ENCODE measurements at places on chromosomes 6 and 20.
A peak's percentile ranks its signal among the peaks of the same experiment; 100 is the strongest.

DNA sequence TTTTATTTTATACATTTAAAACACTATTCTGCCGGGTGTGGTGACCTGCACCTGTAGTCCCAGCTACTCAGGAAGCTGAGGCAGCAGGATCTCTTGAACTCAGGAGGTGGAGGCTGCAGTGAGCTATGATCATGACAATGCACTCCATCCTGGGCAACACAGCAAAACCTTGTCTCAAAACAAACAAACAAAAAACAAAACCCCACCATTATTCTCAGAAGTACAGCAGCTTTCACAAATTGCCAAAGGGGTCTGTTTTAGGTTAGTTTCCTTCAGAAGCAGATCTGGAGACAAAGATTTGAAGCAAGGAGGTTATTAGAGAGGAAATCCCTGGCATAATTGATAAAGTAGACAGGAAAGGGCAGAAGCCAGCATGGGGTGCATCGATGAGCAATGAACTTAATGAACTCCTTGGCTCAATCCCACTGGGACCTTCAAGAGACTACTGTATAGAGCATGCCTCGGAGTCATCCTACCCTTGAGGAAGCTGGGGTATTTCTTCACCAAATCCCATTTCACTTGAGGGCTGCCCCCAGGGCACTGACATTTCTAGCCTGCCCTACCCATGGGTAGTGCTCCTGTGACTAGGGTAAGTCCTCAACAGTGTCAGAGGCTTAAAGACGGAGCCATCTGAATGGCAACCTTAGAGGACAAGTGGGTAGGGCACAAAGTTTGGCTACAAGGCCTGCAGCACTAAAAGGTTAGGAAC is 43.2 kb upstream of the DDR1 start:
- no peaks in the 10 kb centered on the region for H3K4me1 ChIP-seq
- H3K27me3 ChIP-seq, result no peaks in the 10 kb centered on the region
- H3K4me3 ChIP-seq, result no peak overlapping the region
- DNase-seq, result no peak

GRCh38 chr20:63191400-63191799 is 24.5 kb downstream of the YTHDF1 start:
- H3K36me3 ChIP-seq, result peaks cover 12% of the 10 kb centered on the region
- H3K4me3 ChIP-seq, result no peak overlapping the region
- H3K27ac ChIP-seq, result no peak overlapping the region
- H3K4me1 ChIP-seq, result peaks cover 17% of the 10 kb centered on the region
- H3K27me3 ChIP-seq, result no peaks in the 10 kb centered on the region

- H3K4me3 ChIP-seq, result no peak overlapping the region
- no peak overlapping the region for H3K27ac ChIP-seq
- DNase-seq, result no peak
- H3K27me3 ChIP-seq, result no peaks in the 10 kb centered on the region
Observed at GRCh38 chr6:131555992-131556391, 17.0 kb upstream of the ARG1 start.

DNA sequence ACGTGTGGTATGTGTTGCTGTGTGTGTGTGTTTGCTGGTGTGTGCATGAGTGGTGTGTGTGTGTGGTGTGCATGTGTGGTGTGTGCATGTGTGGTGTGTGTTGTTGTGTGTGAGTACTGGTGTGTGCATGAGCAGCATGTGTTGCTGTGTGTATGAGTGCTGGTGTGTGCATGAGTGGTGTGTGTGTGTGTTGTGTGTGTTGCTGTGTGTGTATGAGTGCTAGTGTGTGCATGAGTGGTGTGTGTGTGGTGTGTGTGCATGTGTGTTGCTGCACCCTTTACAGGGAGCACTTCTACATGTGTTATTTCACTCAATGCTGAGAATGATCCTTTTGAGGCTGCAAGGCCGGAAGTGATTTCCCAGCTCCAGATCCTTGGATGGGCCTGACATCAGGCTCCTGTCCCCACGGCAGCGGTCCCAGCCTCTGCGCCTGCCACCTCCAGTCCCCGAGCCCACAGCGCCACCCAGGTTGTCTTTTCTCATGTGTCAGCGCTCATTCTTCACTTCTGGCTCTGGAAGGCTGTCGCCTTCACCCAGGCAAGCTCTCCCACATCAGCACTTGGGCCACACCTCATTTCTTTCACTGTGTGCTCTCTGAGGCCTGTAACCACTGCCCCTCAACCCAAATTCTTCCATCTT is 2.6 kb downstream of the NPEPL1 start:
- peaks cover 11% of the 10 kb centered on the region for H3K36me3 ChIP-seq
- no peak overlapping the region for H3K27ac ChIP-seq
- no peaks in the 10 kb centered on the region for H3K27me3 ChIP-seq
- no peak for DNase-seq
- peaks cover 17% of the 10 kb centered on the region for H3K4me1 ChIP-seq
- H3K4me3 ChIP-seq, result no peak overlapping the region

GRCh38 chr6:13116155-13116554 is 212.2 kb downstream of the TBC1D7 start:
- H3K36me3 ChIP-seq, result no peaks in the 10 kb centered on the region
- peaks cover 80% of the 10 kb centered on the region for H3K27me3 ChIP-seq
- no peak overlapping the region for H3K27ac ChIP-seq
- DNase-seq, result no peak

- H3K27ac ChIP-seq, result peak overlapping the region; percentile 96
- H3K36me3 ChIP-seq, result no peaks in the 10 kb centered on the region
- peaks cover 70% of the 10 kb centered on the region for H3K4me1 ChIP-seq
- peak; percentile 95 for DNase-seq
Observed at GRCh38 chr20:7856756-7857155, 83.5 kb downstream of the HAO1 start.

- H3K27me3 ChIP-seq, result no peaks in the 10 kb centered on the region
- DNase-seq, result no peak
- H3K36me3 ChIP-seq, result no peaks in the 10 kb centered on the region
- H3K4me1 ChIP-seq, result peaks cover 21% of the 10 kb centered on the region
- H3K4me3 ChIP-seq, result no peak overlapping the region
Observed at GRCh38 chr20:62378215-62378614, 8.7 kb upstream of the RPS21 start.

- H3K27ac ChIP-seq, result no peak overlapping the region
- no peaks in the 10 kb centered on the region for H3K4me1 ChIP-seq
- no peak for DNase-seq
- no peak overlapping the region for H3K4me3 ChIP-seq
- H3K27me3 ChIP-seq, result no peaks in the 10 kb centered on the region
Observed at GRCh38 chr6:85390105-85390728, 59.7 kb upstream of the NT5E start.

DNA sequence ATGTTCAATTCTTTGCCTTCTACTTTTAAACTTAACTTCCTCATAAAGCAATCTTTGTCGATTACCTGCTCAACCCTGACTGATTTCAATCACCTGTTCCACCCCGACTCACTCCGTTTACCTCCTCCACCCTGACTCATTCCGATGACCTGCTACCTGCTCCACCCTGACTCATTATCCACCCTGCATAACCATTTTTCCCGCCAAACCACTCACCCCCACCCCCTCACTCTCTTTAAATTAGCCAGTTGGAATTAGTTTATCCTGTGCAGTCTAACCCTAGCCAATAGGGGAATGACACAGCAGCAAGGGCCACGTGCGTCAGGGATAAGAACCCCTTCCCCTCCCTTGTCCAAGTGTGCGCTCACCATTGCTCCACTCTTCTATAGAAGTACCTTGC is 56.7 kb upstream of the MRAP2 start:
- H3K27ac ChIP-seq, result peak overlapping the region; percentile 7
- no peaks in the 10 kb centered on the region for H3K36me3 ChIP-seq
- DNase-seq, result peak; percentile 59
- H3K4me3 ChIP-seq, result no peak overlapping the region
- no peaks in the 10 kb centered on the region for H3K27me3 ChIP-seq

- no peak overlapping the region for H3K27ac ChIP-seq
- peak; percentile 12 for DNase-seq
- no peaks in the 10 kb centered on the region for H3K36me3 ChIP-seq
- H3K4me3 ChIP-seq, result no peak overlapping the region
- H3K27me3 ChIP-seq, result no peaks in the 10 kb centered on the region
Observed at GRCh38 chr6:76697585-76697984, 625.1 kb upstream of the IMPG1 start.

DNA sequence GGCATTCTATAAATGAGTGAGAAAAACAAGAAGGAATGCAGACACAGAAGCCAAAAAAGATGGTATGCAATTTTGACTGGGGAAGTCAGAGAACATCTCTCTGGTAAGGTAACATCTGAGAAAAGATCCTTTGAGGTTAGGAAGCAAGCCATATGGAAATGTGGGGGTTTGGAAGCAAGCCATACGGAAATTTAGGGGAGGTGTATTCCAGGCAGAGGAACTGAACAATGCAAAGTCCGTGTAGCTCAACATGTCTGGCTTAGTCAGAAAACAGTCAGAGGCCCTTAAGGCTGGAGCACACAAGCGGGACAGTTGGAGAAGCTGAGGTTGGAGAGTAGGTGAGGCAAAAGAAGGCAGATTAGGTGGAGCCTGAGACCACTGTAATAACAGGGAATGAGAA is 35.3 kb downstream of the RALGAPA2 start:
- no peak overlapping the region for H3K27ac ChIP-seq
- no peaks in the 10 kb centered on the region for H3K36me3 ChIP-seq
- no peaks in the 10 kb centered on the region for H3K27me3 ChIP-seq
- H3K4me1 ChIP-seq, result no peaks in the 10 kb centered on the region

DNA sequence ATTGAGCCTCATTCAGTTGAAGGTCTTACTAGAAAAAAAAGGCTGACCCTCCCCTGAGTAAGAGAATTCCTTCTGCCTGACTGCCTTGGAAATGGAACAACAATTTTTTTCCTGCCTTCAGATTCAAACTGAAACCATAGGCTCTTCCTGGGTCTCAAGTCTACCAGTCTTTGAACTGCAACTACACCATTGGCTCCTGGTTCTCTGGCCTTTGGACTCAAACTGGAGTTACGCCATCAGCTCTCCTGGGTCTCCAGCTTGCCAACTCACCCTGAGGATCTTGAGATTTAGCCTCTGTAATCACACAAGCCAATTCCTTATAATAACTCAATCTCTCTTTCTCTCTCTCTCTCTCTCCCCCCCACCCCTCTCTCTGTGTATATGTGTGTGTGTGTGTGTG is 36.0 kb upstream of the SNX9 start:
- H3K27me3 ChIP-seq, result no peaks in the 10 kb centered on the region
- no peak for DNase-seq
- H3K36me3 ChIP-seq, result no peaks in the 10 kb centered on the region
- H3K27ac ChIP-seq, result no peak overlapping the region

- H3K4me3 ChIP-seq, result no peak overlapping the region
- no peak overlapping the region for H3K27ac ChIP-seq
- H3K36me3 ChIP-seq, result no peaks in the 10 kb centered on the region
- H3K27me3 ChIP-seq, result no peaks in the 10 kb centered on the region
Observed at GRCh38 chr6:53635322-53635721, 30.2 kb downstream of the KLHL31 start.

DNA sequence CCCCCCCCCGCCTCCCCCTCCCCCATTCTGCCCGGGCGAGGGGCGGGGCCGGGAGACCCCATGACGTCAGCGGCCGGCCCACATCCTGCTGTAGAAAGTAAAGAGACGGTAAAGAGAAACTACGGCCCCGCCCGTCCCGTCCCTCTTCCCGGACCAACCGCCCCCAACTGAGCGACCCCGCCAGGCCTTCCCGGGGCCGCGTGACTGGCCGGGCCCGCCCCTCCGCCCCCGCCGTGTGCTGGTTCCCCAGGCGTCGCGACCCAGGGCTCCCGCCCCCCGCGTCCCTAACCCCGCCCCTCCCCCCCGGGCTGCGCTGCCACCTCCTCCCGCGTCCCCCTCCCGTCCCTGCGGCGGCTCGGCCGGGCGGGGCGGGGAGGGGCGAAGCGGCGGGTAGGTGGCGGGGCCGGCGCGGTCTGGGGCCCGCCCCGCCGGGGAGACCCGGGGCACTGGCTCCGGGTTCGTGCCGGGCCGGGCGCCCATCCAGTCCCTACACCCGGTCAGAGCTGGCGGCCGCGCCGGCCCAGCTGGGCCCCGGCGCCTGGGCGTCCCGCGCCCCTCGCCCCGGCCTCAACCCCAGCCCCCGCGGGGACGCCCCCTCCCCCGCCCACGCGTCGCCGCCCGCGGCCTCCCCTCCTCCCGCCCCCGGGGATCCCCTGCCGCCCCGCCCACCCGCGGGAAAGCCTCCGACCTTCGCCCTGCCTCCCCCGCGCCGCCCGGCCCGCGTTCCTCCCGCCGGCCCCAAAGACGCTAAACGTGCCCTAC is 655 bp upstream of the HIVEP1 start:
- H3K4me1 ChIP-seq, result peaks cover 37% of the 10 kb centered on the region
- DNase-seq, result peak; percentile 93
- H3K4me3 ChIP-seq, result peak overlapping the region; percentile 91
- H3K36me3 ChIP-seq, result 0 out of 2 replicates have a peak, but pooled peaks cover 3% of the 10 kb centered on the region
- H3K27me3 ChIP-seq, result no peaks in the 10 kb centered on the region

DNA sequence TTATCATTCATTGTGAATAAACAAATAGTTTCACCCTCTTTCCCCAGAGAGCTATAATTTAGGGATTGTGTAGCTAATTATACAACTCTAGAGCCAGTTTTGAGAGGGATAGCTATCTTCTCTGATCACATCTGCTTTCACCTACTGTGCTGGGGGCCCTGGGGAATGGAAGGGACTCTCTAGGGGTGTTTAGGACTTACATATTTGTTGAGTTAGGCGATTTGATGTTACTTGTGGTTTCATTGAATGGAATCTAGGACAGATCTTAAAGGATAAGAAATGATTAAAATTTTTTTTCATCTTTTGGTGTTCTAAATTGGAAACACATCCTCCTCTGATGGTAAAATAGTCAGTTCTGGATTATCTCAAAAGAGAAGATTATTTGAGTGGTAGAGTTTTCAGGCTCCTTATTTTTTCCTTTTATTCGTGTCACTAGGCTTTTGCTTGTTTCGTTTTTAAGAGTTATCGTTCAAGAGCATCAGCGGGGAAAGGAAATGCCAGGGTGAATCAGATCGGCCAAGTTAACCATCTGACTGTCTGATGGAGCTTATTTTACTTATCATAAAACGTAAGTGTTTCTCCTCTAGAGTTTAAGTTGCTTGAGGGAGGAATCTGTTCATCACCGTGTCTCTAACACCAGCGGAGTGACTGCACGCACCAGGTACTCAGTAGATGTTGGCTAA is 236.7 kb downstream of the FARS2 start:
- H3K4me3 ChIP-seq, result peak overlapping the region; percentile 64
- peaks cover 26% of the 10 kb centered on the region for H3K4me1 ChIP-seq
- peak overlapping the region; percentile 83 for H3K27ac ChIP-seq
- H3K27me3 ChIP-seq, result no peaks in the 10 kb centered on the region
- H3K36me3 ChIP-seq, result no peaks in the 10 kb centered on the region

- H3K27ac ChIP-seq, result no peak overlapping the region
- H3K36me3 ChIP-seq, result no peaks in the 10 kb centered on the region
- no peak overlapping the region for H3K4me3 ChIP-seq
- H3K27me3 ChIP-seq, result no peaks in the 10 kb centered on the region
- H3K4me1 ChIP-seq, result peaks cover 17% of the 10 kb centered on the region
Observed at GRCh38 chr6:15312500-15312899, 66.6 kb downstream of the JARID2 start.

DNA sequence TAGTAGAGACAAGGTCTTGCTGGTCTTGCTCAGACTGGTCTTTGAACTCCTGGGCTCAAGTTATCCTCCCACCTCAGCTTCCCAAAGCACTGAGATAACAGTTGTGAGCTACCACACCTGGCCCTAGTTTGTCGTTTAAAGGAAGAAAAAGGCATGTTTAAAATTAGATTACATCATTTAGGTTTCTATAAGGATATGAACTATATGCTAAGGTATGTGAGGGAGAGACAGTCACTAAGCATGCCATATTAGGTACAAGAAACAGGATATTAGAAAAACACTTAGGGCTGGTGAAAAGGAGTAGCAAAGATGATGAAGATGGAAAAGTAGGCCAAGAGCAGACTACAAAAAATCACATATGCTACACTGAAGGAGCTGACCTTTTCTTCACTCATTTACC is 106.4 kb downstream of the ASCC3 start:
- no peak overlapping the region for H3K27ac ChIP-seq
- H3K27me3 ChIP-seq, result no peaks in the 10 kb centered on the region
- DNase-seq, result peak; percentile 3
- no peaks in the 10 kb centered on the region for H3K4me1 ChIP-seq
- H3K4me3 ChIP-seq, result no peak overlapping the region

- H3K27ac ChIP-seq, result peak overlapping the region; percentile 22
- peak; percentile 61 for DNase-seq
- no peaks in the 10 kb centered on the region for H3K27me3 ChIP-seq
- peaks cover 34% of the 10 kb centered on the region for H3K4me1 ChIP-seq
- H3K4me3 ChIP-seq, result peak overlapping the region; percentile 40
Observed at GRCh38 chr6:37822851-37823682, 3.5 kb downstream of the ZFAND3 start.

Measured in PC-3 (cell line).